ENCODE measurements at places on chromosomes 5 and 9.

GRCh38 chr5:94389515-94389899 lies 228.9 kb downstream of the KIAA0825 start:
- no peak for DNase-seq

- DNase-seq, result no peak
These were observed 107.9 kb downstream of the INVS start for GRCh38 chr9:100206899-100207298.

DNA sequence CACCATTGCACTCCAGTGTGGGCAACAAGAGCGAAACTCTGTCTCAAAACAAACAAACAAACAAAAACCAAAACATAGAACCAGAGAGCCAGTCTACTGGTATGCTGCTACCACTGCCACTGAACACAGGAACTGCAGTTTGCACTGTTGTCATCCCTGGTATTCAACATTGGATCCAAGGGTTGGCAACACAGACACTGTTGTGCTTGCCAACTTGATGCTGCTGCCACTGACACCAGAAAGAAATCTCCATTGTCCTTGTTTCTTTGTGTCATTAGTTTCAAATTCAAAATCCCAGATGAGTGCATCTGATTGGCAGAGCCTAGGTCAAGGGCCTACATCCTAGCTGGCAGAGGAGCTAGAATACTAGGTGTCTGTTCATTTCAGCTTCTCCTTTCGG lies 16.2 kb downstream of the HINT1 start:
- no peak for DNase-seq

GRCh38 chr9:128555180-128555721 lies 2.9 kb downstream of the SPTAN1 start:
- DNase-seq, result no peak

DNA sequence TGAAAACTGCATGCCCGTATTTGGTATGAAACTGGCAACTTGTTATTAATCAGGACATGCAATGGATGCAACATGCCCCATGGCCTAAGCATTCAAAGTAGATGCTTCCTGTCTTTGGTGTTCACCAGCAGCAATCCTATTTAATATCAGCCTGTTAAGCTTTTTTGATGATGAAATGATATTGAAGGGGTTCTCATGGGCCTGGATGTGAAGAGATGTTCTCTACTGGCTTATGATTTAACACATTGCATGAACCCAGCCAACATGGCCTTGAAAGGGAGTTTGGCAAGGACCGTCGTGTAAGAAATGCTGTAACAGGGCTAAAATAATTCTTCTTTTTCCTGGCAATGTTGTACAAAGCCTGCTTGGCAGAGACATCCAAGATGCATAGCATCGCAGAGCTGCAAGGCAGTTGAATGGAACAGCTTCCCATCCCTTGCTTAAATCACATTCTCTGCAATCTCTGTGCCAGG lies 111.2 kb downstream of the SMARCA2 start:
- no peak for DNase-seq

GRCh38 chr9:136211441-136212344 lies 6.8 kb upstream of the LHX3 start:
- no peak for DNase-seq

DNA sequence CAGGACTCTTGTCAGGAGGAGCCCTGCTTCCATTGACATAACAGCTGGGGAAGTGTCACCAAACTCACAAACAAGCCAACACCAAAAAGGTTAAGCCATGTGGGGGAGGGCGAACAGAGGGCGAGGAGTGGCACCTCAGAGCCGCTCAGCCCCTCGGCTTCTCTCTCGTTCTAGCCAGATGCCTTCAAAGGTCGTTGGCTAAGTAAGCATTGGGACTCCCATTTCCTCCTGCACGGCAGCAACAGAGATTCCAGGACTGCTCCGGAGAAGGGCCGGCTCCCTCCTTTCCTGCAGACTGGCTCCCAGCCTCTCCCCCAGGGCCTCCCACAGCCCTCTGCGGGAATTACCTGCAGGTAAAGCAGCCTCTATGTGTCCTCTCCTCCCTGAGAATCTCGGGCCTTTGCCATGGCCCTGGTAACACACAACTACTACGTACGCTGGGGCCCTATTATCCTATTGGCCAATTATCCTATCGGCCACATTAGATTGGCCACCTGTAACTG lies 52.1 kb upstream of the RNU6ATAC start:
- no peak for DNase-seq

- no peak for DNase-seq
These were observed 12.7 kb upstream of the THG1L start for GRCh38 chr5:157718519-157718918.

GRCh38 chr5:172528440-172528839 lies 74.1 kb upstream of the SH3PXD2B start:
- DNase-seq, result no peak

- no peak for DNase-seq
These were observed 56.1 kb downstream of the LRRTM2 start for GRCh38 chr5:138819081-138819480.

- DNase-seq, result no peak
These were observed 559.0 kb upstream of the FTMT start for GRCh38 chr5:121292664-121293063.

- DNase-seq, result no peak
These were observed 134.5 kb downstream of the GNAQ start for GRCh38 chr9:77896938-77897667.

DNA sequence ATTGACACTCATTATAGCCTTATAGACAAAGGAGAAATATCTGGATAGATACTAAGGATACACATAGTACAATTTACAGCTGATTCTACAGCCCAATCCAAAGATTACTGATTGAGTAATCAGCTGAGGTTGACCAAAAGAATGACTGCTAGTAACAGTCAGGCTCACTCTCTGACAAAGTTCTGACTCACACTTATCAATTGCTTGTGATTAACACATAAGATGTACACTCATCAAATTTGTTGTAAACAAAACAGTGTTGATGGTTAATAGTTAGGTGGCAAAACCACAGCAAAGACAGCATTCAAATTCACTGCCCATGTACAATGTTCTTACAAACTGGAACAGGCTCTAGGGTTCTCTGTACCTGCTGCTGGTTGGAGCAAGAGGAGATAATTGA lies 422.7 kb downstream of the TLE1 start:
- no peak for DNase-seq

GRCh38 chr5:21807953-21808352 lies 1045.2 kb downstream of the CDH12 start:
- no peak for DNase-seq

DNA sequence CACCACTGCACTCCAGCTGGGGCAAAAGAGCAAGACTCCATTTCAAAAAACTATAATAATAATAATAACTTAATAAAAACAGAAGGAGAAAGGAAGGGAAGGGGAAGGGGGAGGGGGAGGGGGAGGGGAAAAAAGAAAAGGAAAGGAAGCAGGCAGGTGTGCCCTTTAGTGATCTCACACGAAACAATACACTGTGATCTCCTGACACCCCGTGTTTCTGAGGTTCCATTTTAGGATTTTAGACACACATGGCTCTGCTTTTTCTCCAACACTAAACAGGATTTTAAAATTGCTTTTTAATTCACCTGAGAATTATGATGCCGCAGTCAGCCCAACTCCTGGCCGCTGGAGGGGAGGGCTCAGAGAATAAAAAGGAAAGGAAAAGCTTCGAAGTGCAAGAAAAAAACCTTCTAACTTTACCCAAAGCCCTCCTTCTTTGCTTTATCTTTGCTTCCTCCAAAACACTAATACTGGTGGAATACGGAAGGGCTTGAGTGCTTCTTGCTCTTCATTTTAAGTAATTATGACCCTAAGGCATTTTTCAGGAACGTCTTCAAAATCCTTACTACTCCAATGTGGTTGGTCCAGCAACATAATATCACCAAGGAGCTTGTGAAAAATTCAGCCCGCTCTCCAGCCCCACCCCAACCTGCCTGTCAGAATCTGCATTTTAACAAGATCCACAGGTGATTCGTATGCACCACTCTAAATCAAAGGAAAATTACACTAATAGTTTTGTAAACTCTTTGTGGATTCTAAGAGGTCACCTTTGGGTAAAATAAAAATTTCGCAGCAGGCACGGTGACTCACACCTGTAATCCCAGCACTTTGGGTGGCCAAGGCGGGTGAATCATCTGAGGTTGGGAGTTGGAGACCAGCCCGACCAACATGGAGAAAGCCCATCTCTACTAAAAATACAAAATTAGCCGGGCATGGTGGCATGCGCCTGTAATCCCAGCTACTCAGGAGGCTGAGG lies 66.0 kb downstream of the MYO10 start:
- no peak for DNase-seq

- DNase-seq, result no peak
These were observed 89.7 kb downstream of the ELAVL2 start for GRCh38 chr9:23736293-23736692.

GRCh38 chr5:54062958-54063357 lies 247.4 kb downstream of the ARL15 start:
- no peak for DNase-seq

DNA sequence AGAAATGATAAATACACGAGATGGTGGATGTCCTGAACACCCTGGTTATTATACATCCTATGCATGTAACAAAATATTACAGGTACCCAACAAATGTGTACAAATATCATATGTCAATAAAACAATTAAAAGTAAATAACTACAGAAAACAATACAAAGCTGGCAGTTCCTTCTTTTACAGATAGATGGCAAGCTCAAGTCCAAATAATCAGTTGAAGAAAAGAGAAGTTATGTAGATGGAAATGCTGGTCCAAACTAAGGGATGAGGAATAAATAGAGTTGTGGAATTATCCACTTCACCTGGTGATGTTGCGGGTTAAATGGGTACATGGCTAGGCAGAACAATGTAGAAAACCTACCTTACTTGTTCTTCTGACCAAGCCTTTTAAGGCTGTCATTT lies 79.4 kb downstream of the PALM2AKAP2 start:
- DNase-seq, result no peak

GRCh38 chr5:172799416-172799815 lies 28.4 kb upstream of the DUSP1 start:
- DNase-seq, result no peak

DNA sequence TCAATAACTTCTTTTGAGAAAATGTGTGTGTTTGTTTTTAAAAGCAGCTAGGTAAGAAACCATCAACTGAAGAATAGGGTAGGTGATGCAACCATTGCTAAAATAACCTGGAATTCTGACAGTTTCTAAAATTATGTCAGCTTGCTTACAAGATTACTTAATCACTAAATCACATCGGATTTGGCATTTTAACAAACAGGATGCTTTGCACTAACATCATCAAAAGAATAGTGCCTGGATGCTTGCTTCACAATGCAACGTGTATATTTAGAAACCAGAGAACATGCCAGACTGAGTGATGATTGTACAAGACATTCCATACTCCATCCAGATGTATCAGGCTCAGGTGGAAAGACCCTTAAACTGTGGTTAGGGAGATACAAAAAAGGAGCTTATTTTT lies 43.9 kb downstream of the PAM start:
- no peak for DNase-seq

DNA sequence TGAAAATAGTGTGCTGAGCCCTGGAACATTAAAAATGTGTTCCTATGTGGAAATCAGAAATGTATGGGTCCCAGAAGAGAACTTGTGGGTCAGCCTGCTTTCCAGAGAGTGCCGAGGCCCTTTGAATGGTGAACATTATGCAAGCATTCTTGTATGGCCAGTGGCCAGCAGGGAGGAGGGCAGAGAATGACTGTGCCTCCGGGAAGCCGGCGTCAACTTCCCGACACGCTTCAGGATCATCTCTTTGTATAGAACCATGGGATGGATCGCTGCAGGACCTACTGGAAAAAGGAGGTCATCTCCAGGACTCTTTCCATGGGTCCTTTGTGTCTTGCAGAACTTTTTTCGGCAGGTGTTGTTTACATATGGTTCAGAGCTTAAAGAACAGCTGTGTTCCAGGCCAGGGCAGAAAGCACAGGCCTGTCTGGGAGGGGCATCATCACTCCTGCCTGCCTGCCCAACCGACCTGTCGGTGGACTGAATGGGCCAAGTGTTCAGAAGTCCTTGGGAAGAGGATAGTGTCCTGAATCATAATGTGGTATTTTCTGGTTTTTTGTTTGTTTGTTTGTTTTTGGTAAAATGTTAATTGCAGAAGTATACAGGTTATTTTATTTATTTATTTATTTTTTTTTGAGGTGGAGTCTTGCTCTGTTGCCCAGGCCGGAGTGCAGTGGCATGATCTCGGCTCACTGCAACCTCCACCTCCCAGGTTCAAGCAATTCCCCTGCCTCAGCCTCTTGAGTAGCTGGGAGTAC lies 9.0 kb downstream of the PRRC2B start:
- DNase-seq, result no peak

DNA sequence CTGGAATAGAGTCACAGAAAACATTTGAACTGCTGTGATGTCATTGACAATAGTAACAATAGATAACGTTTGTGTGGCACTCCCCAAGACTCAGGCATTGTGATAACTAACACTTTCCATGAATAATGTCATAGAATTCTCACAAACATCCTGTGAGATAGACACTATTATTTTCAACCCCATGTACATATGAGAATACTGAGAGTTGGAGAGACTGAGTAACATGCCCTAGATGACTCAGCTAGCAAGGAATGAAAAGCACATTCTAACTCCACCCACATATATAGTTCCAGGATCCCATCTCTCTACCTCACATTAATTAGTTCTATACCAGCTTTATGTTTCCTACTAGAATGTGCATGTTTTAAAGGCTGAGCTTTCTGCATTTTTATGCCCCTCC lies 71.4 kb downstream of the ASTN2 start:
- no peak for DNase-seq

- DNase-seq, result no peak
These were observed 3.6 kb upstream of the TRIM41 start for GRCh38 chr5:181219262-181220177.

GRCh38 chr9:91099436-91099835 lies 262.3 kb downstream of the AUH start:
- DNase-seq, result no peak

GRCh38 chr5:1468247-1468612 lies 23.0 kb upstream of the SLC6A3 start:
- no peak for DNase-seq

GRCh38 chr5:7897014-7897600 lies 28.2 kb downstream of the MTRR start:
- no peak for DNase-seq

DNA sequence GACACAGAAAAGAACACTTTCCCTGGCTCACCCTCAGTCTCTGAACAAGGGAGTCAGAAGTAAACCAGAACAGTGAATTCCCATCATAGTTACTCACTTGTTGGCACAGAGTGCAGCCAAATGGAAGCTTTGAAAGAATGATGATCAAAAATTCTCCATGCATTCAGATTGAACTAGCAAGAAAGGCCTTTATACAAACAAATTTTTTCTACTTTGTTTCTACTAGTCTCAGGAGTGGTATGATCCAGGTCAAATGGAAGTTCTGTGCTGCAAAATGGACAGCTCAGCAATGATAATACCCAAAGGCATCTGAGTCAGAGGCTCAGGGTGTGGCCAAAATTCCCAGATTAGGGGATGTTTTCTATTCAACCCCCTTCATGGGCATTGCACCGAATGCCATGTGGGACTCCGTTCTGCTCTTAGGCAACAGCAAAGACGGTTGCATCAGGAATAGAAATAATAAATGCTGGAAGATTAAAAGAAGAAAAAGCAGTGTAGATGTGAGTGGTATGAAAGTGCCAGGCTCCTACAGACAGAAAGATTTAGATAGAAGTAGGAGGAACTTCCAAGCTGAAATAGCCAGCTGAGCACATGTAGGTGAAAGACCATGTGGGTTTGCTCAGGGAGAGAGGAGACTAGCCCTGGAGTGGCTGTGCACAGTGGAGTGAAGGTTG lies 24.0 kb upstream of the ASPN start:
- DNase-seq, result no peak

- no peak for DNase-seq
These were observed 981.7 kb downstream of the NR2F1-AS1 start for GRCh38 chr5:92599217-92599810.
